Right hindlimb (tissue), 1 donor: ENCODE measurements at places on chromosomes 4 and X.

DNA sequence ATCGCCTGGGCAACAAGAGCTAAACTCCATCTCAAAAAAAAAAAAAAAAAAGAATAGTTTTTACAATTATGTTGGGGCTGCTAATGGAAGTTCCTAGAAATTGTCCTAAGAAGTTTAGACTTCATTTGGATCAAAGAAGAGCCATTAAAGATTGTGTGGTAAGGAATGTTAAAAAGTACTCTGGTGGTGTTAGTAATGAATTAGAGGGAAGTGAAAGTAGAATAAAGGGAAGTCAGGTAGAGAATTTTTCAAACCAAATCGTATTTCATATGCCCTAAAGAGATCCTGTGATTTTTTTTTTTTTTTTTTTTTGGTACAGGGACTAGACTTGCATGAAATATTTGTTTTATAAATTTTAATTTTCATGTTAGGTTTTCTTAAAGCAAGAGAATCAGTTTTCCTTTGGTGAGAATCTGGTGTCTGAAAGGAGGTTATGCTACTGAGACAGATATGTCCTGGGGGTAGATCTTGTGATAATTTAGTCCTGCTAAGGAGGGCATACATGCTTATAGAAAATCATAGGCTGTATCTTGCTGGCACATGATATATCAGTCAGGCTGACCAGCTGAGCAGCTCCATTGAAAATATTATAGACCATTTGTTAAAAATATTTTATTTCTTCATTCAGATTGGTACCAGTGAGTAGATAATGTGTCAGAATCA, 10.7 kb downstream of the SEC24B start:
- no peak for DNase-seq

- no peak for DNase-seq
Measured at GRCh38 chrX:41384051-41384705, 50.2 kb downstream of the DDX3X start.

DNA sequence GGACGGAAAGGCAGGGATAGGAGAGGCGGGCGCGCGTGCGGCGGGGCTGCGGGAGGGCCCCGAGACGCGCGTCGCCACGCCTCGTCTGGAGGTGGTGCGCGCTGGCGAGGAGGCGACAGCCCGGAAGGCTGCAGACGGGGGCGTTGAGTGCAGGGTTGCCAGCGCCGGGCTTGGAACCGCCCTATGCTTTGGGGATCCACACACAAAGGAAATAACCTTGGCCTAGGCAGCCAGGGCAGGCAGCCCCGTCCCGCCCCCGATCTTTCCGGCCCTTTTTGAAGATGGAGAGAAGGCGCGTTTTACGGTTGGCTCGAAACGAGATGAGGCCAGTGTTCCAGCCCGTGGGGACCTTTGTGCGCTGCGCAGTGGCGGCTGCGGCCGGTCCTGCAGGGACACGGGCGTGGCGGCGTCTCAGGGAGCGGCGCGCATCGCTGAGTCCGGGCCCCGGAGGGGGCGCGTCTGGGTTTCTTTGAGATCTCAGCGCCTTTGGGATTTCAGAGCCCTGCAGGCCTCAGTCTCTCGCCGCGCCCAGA, 50.8 kb upstream of the TRIM2 start:
- peak; percentile 74 for DNase-seq

- no peak for DNase-seq
Measured at GRCh38 chr4:24796620-24797019, 1.2 kb downstream of the SOD3 start.

- DNase-seq, result no peak
Measured at GRCh38 chrX:9473708-9474107, 8.8 kb downstream of the TBL1X start.

DNA sequence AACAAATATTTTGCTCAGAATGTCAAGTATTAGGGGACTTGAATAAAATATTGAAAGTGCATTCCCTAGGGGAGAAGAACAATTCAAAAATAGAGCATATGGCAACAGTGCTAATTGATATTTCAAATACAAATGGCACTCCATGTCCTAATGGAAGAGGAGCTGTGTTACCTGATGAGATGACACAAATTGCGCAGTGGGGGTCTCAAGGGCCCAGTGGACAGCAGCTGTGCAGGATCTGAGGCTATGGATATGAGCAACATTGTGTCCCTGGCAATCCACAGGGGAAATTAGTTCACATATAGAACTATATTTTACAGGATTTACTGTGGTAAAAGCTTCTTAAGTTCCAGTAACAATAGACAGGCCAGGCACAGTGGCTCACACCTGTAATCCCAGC, 17.4 kb upstream of the USP46 start:
- DNase-seq, result no peak

DNA sequence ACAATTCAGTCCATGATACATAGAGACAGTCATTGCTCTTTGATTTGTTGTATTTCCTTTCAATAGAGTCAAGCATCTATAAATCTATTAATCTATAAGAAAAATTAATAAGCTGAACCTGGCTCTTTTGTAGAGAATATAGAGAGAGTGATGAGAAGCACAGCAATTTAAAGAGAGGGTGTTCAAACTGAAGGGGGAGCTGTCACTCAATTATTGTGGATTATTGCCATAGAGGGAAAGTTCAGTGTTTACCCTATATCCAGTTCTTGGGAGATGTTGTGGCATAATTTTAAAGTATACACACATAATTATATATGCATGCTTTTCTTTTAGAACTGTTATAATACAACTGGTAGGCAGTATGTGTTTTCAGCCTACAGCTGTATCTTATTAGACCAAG, 1469.0 kb upstream of the PABPC4L start:
- no peak for DNase-seq

DNA sequence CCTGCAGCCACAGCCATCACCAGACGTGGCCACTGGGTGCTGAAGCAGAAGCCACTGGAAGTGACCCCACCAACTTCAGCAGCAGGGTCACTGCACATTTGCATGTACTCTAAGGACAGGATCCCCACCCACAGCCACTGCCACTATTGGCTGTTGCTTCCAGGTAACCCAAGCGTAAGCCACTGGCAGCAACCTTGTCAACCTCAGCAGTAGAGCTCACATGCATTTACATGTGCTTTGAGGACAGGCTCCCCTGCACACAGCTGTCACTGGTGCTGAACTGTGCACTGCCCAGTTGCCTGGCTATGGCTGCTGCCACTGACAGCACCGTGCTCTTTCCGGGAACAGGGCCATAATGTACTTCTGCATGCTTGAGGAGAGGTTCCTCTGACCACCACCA, 332.4 kb upstream of the DMD start:
- DNase-seq, result no peak

GRCh38 chr4:112604589-112604988, 32.1 kb downstream of the ZGRF1 start:
- peak; percentile 37 for DNase-seq

DNA sequence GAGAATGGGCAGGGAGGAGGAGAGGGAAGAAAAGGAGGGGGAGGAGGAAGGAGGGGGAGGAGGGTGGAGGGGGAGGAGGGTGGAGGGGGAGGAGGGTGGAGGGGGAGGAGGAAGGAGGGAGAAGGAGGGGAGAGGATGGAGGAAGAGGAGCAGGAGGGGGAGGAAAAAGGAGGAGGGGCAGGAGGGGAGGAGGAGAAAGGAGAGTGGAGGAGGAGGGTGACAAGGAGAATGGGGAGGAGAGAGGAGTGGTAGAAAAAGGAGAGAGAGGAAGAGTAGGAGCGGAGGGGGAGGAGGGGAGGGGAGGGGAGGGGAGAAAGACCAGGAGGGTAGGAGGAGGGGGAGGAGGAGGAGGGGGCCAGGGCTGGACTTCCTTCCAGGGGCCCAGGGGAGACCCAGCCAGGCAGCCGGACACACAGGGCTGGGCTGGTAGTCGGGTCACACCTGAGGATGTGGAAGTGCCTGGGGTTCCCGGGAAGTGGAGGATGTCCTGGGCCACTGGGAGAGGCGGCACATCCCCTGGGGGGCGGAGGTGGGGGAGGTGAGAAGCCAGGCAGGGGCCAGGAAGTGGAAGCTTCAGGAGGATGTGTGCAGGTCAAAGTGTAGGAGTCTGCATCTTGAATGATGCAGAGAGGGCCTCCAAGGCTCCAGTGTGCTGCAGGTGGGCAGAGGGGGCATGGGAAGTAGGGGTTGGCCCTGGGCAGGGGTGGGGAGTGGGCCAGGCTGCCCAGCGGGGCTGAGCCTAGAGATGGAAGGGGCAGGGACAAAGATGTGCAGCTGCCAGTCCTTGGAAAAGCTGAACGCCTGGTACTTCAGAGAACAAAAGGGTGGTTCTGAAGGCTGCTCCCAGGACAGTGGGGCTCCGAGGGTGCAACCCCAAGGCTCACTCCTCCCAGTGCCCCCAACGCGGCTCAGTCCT, 18.8 kb downstream of the IL3RA start:
- DNase-seq, result no peak

- DNase-seq, result no peak
Measured at GRCh38 chr4:180636696-180637404, 1606.4 kb upstream of the TENM3 start.

DNA sequence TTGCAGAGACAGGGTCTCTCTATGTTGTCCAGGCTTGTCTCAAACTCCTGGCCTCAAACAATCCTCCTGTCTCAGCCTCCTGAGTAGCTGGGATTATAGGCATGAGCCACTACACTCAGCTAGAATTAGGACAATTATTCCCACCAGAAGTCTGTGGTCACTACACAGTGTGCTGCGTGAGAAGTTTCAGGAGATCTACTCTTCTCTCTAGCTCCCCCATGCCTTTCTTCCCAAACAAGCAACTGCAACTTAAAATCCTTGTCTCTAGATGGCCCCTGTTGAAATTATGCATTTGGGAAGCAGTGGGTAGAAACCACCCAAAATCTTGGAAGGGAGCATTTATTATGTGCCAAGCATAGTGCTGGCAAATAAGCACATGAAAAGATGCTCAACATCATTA, 21.1 kb upstream of the MAP7D3 start:
- DNase-seq, result no peak

DNA sequence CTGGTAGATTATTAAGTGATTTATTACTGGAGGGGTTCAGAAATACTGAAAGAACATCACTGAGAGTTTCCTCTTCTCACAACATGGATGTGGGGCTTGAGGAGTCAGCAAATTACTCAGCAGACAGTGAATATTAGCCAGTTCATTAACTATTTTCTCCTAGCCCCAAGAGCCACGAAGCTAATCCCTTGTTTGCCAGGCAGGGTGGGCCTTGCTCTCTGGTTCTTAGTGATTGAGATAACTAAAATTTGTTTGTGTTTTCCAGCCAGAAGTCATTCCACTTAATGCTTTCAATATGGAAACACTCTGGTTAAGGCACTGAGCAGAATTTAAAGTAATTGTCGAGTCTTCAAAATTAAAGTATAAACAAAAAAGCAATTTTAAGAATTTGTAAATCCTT, 40.1 kb upstream of the PASD1 start:
- DNase-seq, result no peak

DNA sequence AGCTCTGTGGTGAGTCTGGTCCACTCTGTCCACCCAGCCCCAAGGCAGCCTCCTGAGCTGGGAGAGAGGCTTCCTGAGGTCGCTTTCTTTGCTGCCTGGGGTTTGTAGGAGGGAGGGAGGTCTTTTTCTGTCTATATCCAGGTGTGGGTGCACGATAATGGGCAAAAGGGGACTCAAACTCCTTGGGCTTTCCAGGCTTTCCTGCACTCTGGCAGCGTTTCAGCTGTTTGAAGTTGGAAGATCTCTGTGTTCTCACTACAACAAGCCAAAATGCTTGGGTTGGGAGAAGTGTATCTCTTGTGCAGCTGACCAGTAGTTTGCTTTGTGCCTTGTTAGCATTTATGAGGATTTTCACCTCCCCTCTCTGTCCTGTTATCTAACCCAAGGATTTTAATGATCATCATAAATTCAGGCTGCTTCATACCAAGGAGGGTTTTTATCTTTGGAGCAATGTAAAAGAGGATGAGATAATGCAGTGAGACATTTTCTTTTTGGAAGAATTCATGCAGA, 126.3 kb downstream of the REPS2 start:
- DNase-seq, result no peak

DNA sequence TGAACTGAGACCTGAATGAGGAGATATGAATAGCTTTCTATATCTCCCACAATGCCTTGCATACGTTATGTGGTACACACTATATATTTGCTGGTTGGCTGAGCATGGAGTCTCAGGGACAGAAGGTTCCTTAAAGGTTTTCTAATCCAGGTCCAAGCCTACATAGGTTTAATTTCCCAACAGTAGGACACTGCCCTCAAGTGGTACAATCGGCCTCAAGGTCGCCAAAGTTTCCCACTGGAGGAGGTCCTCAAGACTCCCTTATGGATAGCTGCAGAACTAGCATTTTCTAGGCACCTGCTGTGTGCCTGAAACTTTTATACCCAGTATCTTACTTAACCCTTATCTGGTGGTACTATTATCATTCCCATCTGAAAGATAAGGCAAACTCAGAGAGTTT, 21.0 kb upstream of the EFNB1 start:
- no peak for DNase-seq

GRCh38 chrX:136179133-136179532, 31.8 kb downstream of the FHL1 start:
- no peak for DNase-seq

DNA sequence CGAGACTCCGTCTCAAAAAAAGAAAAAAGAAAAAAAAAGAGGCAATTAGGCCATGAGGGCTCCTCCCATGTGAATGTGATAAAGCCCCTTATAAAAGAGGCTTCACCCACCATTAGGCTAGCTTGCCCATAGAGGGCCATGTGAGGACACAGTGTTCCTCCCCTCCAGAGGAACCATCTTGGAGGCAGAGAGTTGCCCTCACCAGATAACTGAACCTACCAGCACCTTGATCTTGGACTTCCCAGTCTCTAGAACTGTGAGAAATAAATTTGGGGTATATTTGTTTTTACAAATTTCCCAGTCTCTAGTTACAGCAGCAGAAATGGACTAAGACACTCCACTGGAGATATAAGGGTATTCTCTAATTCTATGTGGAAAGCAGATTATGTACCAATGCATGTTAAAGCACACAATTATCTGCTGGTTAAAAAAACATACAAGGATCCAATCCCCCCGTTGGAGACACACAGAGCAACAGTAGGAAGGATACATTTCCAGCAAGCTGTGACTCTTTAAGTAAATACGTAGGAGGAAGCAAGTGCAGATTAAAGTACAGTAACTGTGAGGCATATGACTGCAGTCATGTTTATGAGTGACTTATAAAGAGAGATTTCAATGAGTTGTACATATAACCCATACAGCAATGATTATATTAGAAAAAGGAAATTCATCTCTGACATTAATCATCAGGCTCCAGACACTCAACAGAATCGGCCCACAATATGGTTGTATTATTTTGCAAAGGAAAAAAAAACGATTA, 21.4 kb downstream of the SH3RF1 start:
- no peak for DNase-seq

- no peak for DNase-seq
Measured at GRCh38 chr4:169649545-169650226, 29.3 kb downstream of the CLCN3 start.

GRCh38 chrX:154329294-154329693, 33.7 kb downstream of the TKTL1 start:
- no peak for DNase-seq
